Omental fat pad (tissue), 4 donors: ENCODE measurements at places on chromosomes 1 and 21. TPM values are rescaled to one million over a fixed set of nuclear protein-coding genes. Genes with fewer than 3 reads are reported as not detected.

DNA sequence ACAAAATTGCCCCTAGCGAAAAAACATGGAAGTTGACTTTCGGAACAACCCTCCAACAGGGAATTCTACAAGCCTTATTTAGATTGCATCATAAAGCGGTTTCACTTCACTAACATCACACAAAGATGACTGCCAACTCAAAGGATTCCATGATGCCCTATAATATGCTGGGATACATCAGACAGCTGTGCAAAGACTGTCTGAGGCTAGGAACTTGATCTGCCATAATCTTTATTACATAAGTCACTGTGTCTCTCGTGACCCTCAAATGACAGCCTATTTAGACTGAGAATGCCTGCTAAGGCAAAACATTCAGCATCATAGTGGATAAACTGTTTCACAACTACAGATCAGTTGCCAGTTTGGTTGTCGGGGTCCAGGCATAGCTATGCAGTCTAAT, 23.8 kb downstream of the FH start:
- DNase-seq = no peak

GRCh38 chr1:198649968-198650338, 11.1 kb downstream of the PTPRC start:
- no peak for DNase-seq

DNA sequence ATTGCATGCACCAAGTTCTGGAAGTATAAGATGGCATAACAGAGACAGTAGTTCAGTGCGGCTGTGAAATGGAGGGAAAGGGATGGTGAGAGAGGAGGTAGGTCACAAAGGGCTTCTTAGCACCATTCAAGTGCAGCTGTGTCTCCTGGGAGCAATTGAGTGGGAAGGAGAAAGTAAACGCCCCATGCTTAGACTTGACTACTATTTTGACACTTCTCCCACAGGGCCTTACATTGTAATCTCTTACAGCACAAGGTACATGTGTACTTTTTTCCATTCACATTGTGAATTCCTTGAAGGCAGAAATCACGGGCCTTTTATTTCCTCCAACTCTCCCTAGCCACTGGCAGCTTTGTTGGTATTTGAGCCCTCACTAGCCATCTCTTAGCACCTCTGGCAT, 239.6 kb upstream of the FOXD3 start:
- no peak for DNase-seq

DNA sequence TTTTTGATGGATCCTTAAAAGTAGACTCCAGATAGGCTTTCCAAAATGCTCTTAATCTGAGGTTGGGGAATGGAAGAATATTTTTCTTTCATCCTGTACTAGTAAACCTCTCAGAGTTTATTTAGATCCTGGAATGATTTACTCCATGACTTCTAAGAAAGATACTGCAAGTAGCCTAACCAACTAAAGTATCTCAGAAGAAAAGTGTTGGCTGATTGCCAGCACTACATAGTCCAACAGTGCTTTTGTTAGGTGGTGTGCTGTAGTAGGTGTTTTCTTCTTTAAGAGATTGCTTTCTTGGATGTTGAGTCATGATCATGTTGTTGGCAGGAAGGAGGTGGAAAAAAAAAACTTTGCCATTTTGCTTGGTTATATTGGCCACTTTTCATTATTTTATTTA, 119.8 kb downstream of the OSBPL9 start:
- DNase-seq = no peak

GRCh38 chr1:172777767-172778166, 118.9 kb downstream of the FASLG start:
- DNase-seq = no peak

DNA sequence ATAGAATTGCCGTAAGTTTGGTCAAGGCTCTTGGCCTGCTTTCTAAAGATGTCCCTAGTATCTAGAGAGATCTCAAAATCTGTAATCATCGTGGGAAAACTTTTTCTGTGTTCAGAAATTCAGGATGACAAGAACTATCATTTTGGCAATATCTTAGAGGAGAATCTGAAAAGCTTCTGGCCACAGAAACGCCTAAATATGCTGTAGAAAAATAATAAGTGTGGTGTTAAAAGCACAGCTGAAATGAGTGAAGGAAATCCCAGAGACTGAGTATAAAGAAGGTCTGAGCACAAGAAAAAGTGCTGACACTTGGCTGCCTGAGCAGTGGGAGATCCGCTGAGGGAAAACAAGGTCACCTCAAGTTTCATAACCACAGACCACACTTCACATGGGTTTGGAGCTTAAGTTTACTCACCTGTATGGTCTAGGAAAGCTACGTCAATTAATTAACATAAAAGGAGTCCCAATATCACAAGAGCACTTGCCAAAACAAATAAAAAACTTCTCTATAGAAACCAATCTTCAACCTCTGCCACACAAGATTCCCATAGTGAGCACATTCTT, 235.2 kb upstream of the IRF2BP2 start:
- DNase-seq = no peak

DNA sequence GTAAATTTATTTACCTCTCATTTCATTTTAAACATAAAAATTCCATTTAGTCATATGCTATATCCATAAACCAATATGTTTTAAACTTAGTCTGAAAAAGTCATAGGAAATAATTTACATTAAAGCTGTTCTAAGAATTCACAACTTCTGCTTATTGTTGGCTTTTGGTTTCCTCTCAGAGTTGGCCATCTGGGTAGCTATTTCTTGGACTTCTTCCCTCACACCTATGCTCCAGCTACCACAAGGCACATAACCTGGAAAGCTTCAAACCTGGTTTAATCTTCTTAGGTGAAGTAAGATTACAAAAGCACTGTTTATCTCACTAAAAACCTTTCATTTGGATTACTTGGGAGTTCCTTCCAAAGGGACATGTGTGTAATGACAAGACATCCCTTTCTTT, 29.8 kb downstream of the RBM11 start:
- no peak for DNase-seq

DNA sequence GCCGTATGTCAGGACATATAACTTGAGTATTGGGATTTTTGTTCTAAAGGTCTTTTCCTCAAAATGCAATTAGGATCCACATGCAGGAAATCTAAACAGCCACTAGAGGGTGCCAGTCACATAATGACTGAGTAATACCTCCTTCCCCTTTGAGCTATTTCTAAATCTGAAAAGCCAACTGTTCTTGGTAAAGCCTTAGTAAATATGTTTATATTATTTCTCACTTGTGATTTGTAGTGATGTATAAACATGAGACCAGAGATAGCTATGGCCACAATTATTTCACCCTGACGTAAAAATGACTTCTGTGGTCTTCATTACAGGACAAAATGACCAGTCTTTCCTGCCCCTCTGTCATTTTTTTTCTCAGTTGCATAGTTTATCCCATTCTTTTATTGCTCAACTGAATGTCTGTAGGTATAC, 41.0 kb upstream of the DR1 start:
- DNase-seq = peak; percentile 25

- no peak for DNase-seq
Measured at GRCh38 chr21:35528116-35529042, 479.3 kb upstream of the RUNX1 start.

GRCh38 chr21:31293986-31294385, 50.1 kb downstream of the TIAM1 start:
- DNase-seq = no peak

DNA sequence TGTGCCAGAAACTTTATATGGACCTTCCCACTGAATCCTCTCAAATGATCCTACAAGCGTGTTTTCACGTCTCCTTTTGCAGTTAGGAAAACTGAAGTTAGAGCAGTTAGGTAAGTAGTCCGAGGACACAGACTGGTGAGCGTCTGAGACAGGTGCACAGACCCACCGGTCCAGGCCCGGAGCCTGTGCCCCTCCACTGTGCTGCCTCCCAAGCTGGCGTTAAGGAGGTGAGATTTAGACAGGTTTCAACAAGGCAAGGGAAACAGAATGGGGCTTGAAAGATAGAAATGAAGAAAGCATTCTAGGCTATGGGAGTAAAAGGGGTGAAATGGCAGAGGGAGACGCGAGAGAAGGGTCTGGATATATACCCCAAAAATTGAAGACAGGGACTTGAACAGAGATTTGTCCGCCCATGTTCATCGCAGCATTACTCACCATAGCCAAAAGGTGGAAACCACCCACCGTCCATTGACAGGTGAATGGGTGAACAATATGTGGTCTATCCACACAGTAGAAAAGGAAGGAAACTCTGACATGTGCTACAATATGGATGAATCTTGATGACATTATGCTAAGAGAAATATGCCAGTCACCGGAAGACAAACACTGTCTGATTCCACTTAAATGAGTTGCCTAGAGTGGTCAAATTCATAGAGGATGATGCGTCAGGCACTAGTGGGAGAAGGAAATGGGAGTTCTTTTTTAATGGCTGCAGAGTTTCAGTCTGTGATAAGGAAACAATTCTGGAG, 15.7 kb upstream of the PKP1 start:
- DNase-seq = no peak

- no peak for DNase-seq
Measured at GRCh38 chr1:46983166-46983829, 40.2 kb upstream of the CYP4X1 start.

DNA sequence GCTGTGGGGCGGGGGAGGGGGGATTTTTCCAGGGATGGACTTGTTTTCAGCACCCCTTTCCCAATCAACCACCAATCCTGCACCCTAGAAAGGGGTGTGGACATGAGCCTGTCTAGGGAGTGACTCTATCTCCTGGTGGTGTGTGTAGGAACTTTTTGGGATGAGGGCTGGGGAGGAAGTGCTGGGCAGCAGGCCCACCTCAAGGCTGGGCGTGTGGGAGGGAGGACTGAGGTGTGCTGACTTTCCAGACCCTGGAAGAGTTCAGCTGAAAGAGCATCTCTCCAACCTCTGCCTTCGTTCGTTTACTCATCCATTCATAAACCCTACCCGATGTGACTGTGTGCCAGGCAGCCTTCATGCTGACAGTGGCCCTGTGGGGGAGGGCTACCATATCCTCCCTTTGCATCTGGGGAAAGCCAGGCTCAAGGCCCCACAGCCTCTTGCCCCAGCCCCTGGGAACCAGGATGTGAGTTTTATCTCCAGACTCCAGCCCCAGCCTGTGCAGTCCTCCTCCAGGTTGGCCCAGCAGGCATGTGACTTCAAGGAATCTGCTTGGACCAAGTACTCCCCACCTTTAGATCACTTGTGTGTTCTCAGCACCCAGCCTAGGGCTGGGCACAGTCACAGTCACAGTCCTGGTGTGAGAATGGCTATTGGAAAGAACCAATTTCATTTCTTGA, 6.7 kb downstream of the KNCN start:
- no peak for DNase-seq

DNA sequence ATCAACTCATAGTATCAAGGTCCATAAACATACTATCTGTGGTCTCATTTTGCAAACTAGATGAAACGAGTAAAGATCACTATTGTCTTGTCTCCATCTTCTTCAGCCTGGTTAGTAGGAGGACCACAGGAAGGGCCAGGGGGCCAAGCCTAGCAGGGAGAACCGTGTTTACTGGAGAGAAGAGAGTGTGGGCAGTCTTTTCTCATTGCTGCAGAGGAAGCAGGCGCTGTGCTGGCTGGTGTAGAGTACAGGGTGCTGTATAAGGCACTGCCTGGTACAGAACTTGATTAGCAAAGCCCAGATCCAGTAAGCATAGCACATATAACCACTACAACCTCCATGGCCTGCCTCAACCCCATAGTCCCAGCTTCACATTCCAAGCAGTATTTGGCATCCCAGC, 10.0 kb upstream of the B4GALT3 start:
- no peak for DNase-seq

GRCh38 chr1:14363707-14364413, 234.6 kb upstream of the KAZN start:
- DNase-seq = no peak

DNA sequence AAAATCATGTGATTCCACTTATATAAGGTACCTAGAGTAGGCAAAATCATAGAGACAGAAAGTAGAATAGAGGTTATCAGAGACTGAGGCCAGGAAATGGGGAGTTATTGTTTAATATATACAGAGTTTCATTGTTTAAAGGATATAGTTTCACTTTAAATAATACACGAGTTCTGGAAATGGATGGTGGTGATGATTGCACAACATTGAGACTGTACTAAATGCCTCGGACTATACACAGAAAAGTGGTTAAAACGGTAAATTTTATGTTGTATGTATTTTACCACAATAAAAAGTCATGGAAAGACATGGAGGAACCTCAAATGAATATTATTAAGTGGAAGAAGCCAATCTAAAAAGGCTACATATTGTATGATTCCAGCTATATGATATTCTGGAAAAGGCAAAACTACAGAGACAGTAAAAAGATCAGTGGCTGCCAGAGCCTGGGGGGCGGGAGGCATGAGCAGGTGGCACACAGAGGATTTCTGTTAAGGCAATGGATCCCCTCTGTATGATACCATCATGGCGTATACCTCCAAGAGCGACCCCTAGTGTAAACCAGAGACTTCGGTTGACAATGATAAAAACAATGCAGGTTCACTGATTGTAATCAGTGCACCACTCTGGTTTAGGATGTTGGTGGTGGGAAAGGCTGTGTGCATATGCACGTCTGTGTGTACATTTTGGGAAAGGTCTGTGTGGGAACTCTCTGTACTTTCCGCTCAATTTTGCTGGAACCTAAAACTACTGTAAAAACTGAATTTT, 7.5 kb downstream of the C1orf198 start:
- no peak for DNase-seq

GRCh38 chr21:37372951-37373350, 6.4 kb downstream of the DYRK1A start:
- no peak for DNase-seq

- no peak for DNase-seq
Measured at GRCh38 chr1:43975249-43975961, 645 bp downstream of the ATP6V0B start.

DNA sequence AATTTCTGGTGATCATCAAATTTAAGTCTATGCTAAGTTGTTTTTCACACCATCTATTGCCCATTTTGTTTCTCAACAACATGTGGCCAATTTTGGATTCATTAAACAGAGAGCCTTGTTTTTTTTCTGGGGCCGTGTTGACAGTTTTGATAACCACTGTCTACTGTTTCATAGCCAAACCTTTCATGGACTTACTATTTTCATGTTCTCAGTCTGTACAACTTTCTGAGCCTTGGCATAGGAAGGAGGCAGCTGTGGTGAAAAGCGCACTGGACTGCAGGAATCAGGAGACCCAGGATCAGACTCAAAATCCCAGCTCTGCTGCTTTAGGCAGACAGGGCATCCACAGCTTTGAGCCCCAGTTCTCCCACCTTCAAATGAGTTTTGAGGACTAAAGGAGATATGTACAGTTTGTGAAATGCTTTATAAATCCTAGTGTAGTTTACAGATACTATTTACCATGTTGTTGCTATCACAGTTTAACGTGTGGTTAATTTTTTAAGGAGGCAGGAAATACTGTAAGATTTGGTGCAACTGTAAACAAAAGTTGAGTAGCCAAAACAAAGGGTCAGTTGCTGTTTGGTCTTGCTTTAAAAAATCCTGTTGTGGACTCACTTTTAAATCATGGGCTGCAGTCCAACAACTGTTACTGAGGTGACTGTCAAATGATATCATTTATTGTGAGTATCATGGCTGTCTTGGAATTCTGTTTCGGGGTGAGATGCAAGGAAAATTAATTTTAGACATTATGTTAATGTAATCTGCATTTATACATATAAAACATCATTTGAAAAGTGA, 2.9 kb downstream of the MACO1 start:
- DNase-seq = no peak

- DNase-seq = no peak
Measured at GRCh38 chr1:45669379-45669778, 17.0 kb downstream of the GPBP1L1 start.

Gene CELA2A
- not detected for total RNA-seq

Gene CDK18
- total RNA-seq = 4.6 TPM

Gene LRRN2
- total RNA-seq = 6.4 TPM

Gene NGF
- total RNA-seq = 14.7 TPM

Gene SYCP1
- total RNA-seq = 0.38 TPM

Gene PDZK1IP1
- 25.5 TPM for total RNA-seq

Gene ADCY10
- total RNA-seq = 1.0 TPM

Gene SIM2
- 3.2 TPM for total RNA-seq

Gene CHTOP
- total RNA-seq = 60.9 TPM
